Foreskin melanocyte (primary cell): ENCODE measurements at places on chromosomes 11 and 22.

- DNase-seq = peak; percentile 75
Observed at GRCh38 chr11:65111744-65112545, at the start of gene TM7SF2. TM7SF2 (plus strand) TSS chr11:65111872; CDS start chr11:65112016, 144 bp downstream.

- DNase-seq = no peak
Observed at GRCh38 chr11:73237471-73238290, 19.6 kb downstream of the P2RY2 start.

DNA sequence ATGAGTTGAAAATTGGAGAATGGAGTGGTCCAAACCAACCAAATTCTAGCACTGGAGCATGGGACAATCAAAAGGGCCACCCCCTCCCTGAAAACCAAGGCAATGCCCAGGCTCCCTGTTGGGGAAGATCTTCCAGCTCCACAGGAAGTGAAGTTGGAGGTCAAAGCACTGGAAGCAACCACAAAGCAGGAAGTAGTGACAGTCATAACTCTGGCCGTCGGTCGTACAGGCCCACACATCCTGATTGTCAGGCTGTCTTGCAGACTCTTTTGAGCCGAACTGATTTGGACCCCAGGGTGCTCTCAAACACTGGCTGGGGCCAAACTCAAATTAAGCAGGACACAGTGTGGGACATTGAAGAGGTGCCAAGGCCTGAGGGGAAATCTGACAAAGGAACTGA, 80.5 kb upstream of the ADSL start:
- peak; percentile 19 for DNase-seq

DNA sequence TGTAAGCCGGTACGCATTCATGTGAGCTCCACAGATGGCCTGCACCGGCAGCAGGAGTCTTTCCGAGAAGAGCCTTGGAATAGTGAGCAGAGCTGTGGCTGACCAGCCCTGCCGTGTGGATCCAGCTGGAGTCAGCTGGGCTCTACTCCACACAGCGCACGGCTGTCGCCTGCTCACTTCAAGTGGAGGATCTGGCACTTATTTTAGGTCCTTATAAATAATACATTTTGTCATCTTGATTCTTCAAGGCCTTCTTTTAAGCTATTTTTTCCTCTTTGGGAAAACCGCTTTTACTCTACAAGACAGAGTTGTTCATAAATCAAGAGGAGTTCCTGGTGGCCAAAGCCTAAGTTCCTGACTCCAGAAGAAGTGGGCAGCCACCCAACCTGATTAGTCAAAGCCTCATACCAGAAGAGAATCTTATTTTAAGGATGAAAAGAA, 93.8 kb downstream of the KCNC1 start:
- no peak for DNase-seq

DNA sequence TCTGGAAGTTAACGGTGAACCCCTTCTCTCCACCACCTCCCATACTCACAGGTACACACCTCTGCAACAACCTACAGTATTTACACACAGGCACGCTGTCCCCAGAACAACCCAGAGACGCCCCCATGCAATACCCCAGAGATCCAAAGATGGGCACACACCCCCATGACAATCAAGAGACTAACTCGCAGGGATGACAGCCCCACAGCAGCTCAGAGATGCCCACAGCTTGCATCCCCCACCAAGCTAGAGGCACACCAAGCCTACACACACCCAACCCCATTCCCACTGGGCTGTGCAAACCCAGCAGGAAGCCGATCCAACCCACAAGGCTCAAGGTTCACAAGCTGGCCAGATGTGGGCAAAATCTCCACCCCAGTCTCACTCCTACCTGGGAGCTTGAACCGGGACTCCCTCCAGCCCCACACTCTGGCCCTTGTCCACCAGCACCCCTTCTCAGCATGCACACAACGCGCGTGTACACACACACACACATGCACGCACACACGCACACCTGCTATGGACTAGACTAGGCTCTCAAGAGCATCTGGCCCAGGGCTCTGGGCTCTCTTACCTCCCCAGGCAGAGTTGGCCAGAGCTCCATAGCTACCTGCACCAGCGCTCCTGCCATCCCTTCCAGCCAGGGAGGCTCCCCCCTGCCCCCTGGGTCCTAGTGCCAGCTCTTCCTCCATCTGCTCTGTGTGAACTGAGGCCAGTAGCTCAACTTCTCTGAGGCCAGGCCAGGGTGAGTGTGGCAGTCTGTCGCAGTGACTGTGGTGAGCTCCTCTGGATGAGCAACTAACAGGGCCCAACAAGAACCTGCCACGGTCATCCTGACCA, 11.5 kb downstream of the STARD10 start:
- DNase-seq = no peak

GRCh38 chr22:50508897-50509296, 873 bp downstream of the NCAPH2 start:
- no peak for DNase-seq

- no peak for DNase-seq
Observed at GRCh38 chr11:45319077-45319476, 32.9 kb upstream of the SYT13 start.

GRCh38 chr11:76263166-76263565, 56.9 kb upstream of the WNT11 start:
- no peak for DNase-seq

GRCh38 chr22:44847380-44847779, 95.0 kb downstream of the ARHGAP8 start:
- DNase-seq = no peak

- no peak for DNase-seq
Observed at GRCh38 chr11:8768625-8769333, 86.2 kb downstream of the RPL27A start.

DNA sequence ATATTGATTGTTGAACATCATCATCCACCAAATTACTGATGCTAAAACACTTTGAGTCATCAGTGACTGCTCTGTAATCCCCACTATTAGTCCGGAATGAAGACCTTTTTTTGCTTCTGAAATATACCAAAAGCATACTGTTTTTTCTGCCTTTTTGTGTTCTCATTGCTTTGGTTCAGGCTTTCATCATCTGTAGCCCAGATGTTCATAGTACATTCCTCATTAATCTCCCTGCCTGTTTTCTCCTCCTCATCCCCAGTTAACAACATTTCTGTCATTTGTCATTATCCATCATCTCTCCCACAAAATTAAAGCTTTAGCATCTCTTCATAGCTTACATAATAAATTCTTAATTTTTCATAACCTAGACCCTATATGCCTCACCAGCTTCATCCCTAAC, 9.2 kb downstream of the CEP57 start:
- DNase-seq = no peak
